ENCODE measurements at places on chromosomes 13 and 19.
A peak's percentile ranks its signal among the peaks of the same experiment; 100 is the strongest.

DNA sequence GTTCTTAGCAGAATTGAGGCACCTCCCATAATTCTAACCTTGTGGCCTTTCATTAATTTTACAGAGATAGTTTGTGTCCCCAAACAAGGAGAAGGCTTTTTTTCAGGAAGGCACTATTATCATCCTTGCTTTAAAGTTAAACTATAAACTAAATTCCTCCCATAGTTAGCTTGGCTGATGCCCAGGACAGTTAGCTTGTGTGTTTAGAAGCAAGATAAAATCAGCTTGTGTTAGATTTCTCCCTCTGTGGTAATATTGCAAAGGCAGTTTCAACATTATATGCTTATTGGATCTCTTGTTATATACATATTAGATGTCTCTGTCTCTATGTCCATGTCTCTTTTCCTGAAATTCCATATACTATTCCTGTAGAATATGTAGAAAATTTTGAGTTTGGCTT, 342.7 kb downstream of the TBC1D4 start:
- no peak for DNase-seq

- DNase-seq, result no peak
These were observed 5.9 kb upstream of the ARGLU1 start for GRCh38 chr13:106573868-106574267.

DNA sequence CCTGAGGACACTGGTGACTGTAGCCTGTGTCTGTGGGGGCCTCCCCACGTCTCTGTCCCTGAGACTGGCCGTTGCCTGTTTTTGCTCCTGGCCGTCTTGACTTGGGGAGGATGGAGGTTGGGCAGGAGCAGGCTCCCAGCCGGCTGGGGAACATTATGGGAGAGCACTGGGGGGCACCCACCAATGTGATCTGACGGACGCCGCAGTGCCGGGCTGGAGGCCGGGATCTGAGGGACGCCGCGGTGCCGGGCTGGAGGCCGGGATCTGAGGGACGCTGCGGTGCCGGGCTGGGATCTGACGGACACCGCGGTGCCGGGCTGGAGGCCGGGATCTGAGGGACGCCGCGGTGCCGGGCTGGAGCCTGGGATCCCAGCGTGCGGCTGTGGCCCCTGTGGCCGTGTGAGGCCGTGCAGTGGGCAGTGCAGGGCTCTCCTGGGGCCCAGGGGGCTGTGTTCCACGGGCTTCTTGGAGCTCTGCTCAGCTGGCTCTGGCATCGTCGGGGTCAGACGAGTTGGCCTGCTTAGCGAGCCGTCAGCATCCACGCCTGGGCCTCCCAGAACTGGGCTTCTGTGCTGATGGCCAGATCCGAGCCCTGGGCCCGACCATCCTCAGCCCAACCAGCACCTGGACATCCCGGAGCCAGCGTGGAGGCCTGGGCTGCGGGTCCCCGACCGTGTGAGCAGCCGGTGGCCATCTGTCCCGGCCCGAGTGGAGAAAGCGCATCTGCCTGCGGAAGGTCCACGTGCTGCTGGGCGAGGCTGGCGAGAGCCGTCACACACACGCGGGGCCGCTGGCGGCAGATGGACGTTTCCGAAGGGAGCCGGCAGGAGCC, 45.8 kb downstream of the GAS6 start:
- DNase-seq, result no peak

DNA sequence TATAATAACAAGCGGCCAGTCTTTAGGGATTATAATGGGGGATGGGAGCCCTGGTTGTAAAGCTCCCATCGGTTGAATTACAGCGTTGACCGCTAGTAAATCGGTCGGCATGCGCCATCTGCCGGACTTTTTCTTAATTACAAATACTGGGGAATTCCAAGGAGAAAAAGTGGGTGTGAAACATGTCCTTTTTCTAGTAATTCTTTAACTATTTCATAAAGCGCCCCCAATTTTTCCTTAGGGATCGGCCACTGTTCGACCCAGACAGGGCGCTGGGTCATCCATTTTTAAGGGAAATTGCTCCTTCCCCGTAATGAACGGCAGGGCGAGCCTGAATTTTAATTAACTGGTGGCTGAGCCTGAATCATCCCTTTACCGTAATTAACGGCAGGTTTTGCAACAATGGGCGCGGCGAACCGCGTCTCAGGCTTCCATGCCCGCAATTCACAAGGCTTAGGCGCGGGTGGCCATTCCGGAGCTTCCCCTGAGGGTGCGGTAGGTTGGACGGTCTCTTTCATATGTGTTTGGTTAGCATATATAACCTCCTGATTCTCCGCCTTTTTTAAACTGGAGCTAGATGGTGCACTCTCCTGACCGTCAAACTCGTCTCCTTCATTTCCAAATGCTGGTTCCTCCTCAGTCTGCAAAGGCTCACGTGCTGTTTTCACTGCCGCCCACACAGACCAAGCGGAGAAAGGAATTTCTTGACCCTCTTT, 30.2 kb upstream of the EVI5L start:
- DNase-seq, result peak; percentile 82

DNA sequence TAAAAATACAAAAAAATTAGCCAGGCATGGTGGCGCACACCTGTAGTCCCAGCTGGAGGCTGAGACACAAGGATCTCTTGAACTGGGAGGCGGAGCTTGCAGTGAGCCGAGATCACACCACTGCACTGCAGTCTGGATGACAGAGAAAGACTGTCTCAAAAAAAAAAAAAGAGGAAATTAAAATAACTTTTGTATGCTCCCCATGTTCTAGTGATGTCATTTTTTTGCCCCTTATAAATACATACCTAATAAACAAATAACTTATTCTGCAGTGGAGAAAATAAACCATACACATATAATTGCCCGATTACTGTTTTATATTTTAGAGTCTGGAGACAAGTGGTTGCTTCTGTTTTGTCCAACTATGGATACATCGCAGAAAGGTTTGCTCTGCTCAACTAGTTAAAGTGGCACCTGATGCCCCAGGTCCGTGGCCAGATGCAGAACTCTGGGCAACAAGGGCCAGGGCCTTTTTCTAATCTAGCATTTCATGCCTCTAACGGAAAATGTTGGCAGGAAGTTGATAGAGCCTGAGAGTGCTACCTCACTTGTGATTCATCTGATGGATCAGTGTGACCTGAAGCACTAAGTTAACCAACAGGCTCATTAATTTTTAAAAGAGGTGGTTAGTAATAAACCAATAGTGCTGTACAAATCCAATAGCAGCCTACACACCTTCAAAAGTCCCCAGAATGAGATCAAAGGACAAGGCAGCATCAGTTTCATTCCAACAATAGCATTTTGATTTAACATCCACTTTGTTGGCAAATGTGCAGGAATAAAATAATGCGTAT, 18.8 kb downstream of the UBE2L5 start:
- no peak for DNase-seq

- DNase-seq, result no peak
These were observed 63.3 kb downstream of the CBY2 start for GRCh38 chr13:45765464-45765863.

GRCh38 chr13:80441968-80442367, 101.0 kb upstream of the SPRY2 start:
- no peak for DNase-seq

GRCh38 chr13:113219256-113219940, 10.0 kb downstream of the CUL4A start:
- DNase-seq, result no peak

DNA sequence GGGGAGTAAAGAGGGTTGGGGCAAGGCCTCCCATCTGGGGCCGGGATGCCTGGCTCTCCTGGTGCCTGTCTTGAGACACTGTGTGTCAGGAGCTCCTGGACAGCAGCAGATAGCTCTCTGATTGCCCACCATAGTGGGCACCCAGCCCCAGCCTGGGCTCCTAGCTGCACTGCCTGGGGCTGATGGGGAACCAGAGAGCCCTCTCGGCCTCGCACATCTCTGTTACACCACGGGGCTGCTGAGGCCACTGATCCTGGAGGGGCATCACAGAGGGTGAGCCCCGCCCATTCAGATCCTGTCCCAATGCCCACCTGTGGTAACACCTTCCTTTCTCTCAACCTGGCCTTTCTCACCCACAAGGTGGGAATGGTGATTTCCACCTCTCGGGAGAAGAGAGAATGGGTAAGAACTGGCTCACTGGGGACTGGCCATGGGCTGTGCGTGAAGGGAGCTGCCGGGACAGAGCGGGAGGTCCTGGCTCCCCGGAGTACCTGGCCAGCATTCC, 135.9 kb downstream of the URI1 start:
- no peak for DNase-seq

DNA sequence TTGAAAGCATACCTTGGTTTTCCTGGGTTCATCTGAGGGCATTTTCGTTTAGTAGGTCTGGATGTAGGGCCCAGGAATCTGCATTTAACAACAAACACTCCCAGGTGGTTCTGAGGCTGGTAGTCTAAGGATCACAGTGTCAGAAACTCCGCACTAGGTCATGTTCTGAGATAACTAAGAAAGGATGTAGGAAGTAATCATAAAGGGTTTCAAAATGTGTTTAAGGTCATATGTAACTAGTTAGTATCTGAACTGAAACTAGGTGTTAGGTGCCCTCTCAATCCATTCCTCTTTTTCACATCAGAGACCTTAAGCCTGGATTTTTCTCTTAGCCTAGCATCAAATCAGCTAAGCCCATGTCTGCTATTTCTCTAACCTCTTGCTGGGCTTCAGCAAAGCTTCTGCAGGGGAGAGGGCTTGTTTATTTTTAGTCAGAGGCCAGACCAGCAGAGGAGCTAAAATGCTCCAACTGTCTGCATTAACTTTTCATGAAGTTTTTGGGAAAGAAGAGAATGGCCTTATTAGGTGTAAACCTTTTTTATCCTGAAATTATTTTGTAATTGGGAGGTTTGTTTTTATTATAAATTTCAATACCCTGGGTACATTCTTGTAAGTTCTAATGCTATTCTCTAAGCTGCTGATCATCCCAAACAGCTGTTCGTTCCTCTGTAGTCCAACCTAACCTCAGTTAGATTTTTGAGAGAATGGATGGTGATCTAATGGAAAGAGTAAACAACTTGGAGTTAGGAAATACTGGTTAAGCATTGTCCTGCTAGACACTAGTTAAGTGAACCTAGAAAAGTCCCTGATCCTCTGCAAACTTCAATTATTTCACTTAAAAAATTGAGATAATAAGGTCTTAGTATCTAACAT, 262.8 kb upstream of the RFC3 start:
- DNase-seq, result no peak

DNA sequence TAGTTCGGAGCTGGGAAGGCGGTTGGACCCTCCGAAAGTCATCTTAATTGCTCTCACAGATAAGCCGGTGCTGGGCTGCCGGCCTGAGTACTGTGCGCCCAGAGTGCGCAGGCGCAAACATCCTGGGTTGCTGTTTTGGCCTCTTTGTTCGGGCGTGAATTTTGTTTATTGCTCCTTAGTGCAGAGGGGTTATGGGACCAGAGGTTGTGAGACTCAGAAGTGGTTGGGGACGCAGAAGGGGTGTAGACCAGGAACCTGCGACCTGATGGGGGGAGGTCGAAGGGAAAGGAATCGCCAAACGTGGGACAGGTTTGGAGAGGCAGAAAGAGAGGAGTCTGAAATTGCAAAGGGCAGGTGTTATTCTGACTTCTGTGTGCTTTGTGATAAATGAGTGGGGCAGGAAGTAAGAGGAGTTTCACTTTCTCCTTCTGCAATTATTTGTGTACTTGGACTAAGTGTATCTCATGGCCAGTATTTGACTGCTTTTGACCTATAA, 607 bp upstream of the ZNF566 start:
- no peak for DNase-seq

DNA sequence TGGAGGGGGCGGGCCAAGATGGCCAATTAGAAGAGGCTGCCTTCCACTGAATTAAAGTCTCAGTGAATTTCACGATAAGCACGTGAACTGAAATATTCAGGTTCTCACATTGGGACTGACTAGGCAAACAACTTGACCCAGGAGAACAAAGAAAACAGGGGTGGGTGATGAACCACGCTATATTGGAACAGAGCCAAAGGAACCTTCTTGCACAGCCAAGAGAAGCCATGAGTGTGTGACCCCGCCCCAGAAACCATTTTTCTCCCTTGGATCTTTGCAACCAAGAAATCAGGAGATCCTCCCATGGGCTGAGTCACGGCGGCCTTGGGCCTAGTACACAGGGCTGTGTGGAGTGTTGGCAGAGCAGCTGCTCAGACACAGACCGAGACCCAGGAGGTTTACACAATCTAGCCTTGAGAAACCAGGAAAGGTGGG, 36.8 kb downstream of the ERICH4 start:
- DNase-seq, result no peak

GRCh38 chr19:30802424-30803013, 430.3 kb downstream of the ZNF536 start:
- no peak for DNase-seq

DNA sequence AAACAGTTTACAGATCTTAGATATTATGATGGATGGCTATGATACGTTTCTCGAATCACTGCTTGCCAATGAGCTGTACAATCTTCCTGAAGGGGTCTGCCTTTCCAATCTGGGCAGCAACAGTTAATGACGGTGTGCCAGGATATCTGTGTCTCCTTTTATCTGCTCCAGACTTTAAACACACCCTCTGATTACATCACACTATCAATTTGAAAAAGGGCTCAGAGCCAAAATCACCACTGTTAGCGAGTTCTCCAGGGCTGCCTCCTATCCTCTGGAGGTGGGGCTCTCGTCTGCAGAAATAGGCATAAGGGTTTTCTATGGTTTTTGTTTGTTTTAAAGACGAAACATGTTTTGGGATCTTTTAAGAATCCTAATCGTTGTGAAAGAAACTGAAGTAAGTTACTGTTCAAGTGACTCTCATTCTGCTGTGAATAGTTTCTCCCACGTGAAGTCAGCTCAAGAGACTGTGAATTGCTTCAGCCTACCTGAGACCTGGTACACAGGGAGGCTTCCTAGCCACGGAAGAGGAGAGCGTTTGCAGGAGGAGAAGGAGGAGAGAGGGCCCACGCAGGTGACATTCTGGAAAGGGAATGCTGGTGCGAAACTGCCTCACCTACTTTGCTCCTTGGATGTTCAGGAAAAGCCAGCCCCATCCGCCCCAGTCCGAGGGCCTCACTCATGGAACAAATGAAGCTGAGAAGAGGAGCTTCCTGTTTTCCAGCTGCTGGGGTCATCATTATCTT, 15.2 kb upstream of the GJA3 start:
- DNase-seq, result no peak

- DNase-seq, result no peak
These were observed 45.1 kb downstream of the PCDH20 start for GRCh38 chr13:61370520-61370919.

GRCh38 chr19:48398375-48399235, 5.1 kb downstream of the GRIN2D start:
- DNase-seq, result peak; percentile 92

GRCh38 chr19:35430409-35431144, 17.5 kb upstream of the FFAR2 start:
- no peak for DNase-seq

DNA sequence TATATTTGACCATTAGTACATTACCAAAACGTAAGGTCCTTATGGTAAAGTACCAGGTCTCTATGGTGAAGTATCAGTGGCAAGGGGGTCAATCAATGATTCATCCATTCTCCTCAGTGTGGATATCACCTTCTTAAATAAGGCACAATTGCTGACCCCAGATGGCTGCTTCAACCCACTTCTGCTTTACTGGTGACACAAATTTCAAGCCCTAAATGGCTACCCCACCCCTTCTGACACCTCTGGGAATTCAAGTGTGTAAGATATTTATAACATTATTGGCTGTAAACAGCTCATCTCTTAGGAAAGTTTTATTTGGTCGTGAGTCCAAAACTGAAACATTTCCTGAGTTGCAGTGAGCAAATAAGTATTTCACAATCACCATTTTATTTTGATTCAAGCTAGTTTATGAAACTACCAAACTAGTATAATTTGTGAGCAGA, 7.9 kb upstream of the WBP4 start:
- no peak for DNase-seq

Measured in endothelial cell (in vitro differentiated cells).